Activated CD4-positive, alpha-beta T cell treated with anti-CD3 and anti-CD28 coated beads, Interleukin-10, Interleukin-2, amounts not matched to agents 100 ng/mL and 50 ng/mL, durations not matched to agents 16 hours and 8 hours (primary cell): ENCODE measurements at places on chromosomes 5 and 9.
A peak's percentile ranks its signal among the peaks of the same experiment; 100 is the strongest.

DNA sequence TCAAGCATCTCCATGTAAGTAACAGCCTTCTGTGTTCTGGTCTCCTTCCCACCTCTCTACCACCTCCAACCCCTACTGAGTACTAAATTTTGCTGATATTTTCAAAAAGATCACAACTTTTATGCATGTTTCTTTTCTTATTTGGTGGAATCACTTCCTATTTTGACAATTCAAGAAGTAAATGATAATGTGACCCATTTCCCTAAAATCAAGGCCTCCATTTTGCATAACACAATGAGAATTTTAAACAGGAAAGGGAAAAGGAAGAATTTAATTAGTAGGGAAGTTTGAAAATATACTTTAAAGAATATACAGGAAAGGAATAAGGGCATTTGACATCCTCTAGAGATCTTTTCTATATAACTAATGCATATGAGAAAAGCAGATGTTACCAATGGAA is 212.9 kb upstream of the RASA1 start:
- DNase-seq: no peak

DNA sequence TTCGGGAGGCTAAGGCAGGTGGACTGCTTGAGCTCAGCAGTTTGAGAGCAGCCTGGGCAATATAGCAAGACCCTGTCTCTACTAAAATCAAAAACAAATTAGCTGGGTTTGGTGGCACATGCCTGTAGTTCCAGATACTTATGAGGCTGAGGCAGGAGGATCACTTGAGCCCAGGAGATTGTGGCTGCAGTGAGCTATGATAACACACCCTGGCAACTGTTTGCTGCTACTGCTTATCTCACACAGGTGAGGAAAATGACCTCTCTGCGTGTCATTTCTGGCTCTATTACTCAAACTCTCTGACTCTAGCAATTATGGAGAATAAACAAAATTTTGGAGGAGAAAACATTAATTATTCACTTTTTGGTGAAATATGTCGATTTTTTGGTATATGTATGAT is 45.3 kb upstream of the TMC1 start:
- DNase-seq: no peak

DNA sequence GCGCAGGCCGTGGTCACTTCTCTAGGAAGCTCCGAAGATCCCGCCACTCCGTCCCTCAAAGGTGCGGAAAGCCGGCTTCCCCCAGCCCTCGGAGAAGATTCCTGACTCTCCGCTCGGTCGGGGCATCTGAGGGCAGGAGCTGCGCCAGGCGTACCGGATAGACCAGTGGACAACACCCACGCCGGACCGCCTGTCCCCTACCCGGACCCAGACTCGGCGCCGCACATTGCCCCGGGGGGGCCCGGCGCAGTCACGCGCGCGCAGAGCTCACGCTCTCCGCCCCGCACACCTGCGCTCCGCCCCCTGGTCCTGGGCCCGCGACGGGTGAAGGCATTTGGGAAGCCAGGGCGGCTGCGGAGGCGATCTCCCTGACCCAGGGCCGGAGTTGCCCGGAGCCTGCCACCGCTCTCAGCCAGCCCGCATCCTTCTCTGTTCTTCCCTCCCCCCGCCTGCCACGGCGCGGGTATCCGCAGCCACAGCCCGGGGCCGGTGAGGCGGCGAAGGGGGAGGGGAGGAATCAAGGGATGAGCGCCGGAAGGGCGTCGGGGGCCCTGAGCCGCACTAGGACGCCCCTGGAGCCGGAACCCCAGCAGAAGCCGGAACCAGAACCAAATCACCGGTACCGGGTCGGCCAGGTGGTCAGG is 448 bp downstream of the RELL2 start:
- DNase-seq: peak; percentile 64

DNA sequence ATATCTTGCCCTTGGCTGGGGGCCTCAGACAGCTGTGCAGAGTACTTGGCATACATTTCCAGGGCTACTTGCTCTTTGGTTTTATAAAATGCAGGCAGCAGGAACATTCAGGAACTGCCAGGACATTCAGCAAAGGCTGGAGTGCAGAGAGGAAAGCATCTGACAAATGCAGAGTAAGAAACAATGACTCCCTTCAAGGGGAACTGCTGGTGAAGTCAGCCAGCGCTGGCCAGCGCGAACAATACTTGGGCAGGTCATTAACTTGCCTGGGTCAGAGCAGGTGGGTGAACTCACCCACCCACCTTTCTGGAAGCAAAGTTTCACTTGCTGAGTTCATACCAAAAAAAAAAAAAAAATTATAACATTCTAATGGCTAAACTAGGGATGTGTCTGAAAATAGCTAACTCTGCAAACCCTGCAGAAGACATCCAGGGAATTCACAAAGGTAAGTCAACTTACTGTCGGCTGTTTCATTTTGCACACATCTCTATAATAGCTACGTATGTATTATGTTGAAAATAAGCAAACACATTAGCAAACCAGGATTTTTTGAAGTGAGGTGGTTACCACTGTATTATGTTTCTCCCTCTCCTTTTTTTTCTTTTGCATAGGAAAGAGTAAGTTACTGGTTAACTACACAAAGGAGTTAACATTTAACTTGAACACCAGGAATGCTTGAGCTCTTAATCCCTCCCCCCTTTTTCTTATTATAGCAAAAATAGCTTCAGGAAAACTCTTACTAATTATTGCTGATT is 152.2 kb downstream of the GLIS3 start:
- no peak for DNase-seq

DNA sequence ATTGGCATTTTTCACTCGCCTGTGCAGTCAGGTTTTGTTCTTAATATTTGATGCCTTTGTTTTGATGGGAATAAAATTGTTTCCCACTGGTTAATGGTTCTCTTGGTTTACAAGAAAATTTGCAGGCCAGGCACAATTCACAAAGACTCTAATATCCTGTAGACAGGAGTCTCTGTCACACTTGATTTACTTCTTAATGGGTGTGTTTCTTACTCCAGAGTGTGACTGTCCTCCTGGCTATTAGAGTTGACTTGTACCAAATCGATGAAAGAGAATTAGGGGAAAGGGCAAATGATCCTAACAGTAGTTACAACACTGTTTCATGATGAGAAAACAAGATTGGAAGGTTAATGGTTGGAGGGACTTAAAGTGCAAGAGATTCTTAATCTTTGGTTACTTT is 142.8 kb upstream of the SV2C start:
- no peak for DNase-seq
